ENCODE measurements at places on chromosomes 7 and 10.

DNA sequence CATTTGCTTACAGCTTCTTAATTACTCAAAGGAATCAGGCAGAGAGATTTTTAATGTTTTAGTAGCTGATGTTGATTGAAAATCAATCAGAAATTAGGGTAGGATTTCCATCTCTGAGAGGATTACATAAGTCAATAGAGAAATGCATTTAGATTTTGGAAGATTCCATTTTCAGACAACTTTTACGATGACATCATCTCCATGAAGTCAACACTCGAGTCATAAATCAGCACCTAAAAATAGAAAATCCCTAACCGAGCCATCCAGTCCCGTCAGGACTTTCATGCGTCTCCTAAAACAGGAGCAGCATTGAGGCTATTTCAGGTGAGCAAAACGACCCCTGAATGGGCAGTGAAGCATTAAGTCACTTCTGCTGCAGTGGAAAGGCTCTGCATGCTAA lies 279.7 kb upstream of the RNF32 start:
- no peak for DNase-seq

- no peak for DNase-seq
Observed at GRCh38 chr7:28155964-28156363, 24.6 kb downstream of the JAZF1 start.

DNA sequence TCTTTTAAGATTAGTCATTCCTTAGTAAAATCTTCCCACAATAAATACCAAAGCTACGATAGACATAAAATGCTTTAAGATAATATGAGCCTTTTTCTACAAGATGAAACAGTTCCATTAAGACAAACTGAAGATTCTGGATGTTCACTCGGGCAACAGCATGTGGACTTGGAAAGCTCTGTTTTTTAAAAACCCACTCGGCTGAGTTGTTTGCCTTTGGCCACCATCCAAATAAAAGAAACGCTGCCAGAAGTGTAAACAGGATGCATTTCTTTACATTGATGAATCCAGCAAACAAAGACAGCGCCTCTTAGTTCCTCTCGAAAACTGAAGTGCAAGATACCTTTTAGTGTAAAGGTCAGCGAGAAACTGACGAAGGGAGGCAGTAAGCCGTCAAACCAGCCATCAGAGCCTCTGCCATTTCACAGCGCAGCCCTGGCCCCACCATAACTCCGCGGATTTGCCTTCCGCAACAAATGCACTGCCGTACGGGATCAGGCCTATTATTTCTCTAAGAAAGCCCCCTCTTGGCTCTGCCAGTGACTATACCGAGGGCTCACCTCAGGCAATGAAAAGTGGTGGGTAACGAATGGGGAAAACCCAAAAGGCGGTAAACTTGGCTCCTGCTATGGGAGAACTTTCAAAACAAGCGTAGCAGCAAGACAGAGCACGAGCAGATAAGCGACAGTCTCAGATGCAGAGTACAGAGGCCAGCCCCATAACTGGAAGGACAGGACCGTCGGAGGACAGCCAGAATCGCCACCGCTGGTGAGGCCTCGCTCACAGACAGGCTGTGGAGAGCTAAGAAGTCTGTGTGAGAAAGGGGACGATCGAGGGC lies 41.4 kb downstream of the GNA12 start:
- DNase-seq: no peak

DNA sequence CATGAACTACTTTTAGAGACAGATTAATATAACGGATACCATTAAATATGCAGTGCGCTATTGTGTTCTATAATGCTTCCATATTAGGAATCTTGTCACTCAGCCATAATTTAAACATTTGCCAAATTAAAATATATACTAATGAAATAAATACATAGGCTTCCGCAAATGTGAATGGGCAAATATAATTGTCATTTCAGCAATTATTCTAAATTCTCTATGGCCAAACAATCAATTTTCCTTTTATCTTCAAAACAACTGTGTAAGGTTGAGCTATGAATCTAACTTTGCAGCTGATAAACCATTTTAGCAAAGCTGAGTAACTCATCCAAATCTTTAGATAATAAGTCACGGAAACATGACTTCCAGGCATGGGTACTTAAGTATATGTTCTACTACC lies 20.7 kb upstream of the TSPAN13 start:
- no peak for DNase-seq

- no peak for DNase-seq
Observed at GRCh38 chr10:123891144-123892071, at the start of gene CPXM2. Gene CPXM2, minus strand, starts transcription at chr10:123891807. Its CDS starts 148 bp downstream, at chr10:123891659.

DNA sequence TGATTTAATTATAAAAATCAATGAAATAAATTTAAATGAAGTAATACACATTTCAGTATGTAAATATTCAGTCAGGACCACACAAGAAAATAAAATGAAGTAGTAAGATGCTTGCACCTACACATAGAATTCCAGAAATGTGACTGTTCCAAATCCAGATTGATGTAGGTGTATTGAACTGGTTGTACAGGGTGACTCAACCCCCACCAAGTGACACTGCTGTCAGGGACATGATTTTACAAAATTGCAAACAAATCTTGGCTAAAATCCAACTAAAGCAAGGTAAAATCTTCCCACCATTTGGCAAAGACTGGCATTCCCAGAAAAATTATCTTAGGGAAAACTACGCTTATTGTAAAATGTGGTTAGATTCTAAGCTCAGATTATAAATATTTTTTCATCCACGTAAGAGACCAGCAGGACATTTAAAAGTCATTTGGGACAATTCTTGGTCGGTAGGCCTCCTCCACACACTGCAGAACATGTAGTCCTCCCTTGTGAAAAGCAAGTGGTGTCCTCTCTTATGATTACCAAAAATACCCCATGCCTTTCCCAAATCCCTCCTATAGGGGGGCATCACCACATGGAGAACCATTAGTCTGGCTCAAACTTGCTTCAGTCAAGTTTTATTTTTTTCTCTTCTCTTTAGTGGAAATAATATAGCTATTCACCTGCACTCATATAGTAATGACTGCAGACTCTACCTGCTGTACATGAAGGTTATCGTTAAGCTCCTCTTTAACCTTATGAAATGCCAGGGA lies 287.1 kb upstream of the SMIM30 start:
- DNase-seq: no peak

DNA sequence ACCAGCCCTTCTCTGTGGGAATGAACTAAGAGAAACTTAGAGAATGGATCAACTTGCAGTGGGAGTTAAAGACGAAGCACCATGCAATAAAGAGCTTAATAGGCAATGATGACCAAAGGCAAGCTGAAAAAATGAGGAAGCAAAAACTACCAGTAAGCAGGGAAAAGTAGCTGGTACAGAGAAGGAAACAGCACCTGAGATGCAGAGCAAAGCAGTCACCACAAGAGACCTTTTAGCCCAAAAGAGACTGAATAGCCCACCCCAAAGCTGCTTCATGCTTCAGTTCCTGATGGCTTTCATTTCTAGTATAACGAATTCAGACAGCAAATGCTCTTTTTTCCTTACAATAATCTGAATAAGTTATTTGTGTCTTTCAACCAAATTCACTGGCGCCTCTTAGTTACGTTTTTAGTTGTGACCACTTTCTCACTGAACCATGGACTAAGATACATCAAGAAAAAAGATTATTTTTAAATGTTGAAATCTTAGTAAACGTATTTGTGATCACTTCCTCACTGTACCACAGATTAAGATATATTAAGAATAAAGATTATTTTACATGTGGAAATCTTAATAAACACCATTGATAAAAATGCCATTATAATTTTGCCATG lies 76.0 kb downstream of the USP6NL start:
- DNase-seq: no peak

- DNase-seq: no peak
Observed at GRCh38 chr7:101764221-101764620, 53.2 kb upstream of the CUX1 start.

- no peak for DNase-seq
Observed at GRCh38 chr10:88583584-88583957, 453 bp upstream of the RNLS start.

- DNase-seq: no peak
Observed at GRCh38 chr7:116740755-116741462, 68.9 kb downstream of the MET start.

DNA sequence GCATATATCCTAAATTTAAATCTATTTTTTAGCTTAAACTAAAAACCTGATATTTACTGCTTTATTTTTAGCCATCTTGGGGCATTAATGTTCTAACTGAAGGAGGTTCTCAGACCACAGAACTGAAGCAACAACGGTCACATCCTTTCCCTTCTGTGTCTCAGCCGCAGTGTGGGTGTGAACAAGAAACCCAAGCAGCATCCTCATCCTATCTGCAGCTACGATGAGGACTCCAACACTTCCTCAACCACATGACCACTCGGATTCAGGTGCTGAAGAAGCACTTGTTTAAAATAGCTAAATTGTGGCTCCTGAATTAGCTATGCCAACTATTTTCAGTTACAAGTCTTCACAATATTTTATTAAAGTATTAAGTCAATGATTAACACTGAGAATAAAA lies 5.3 kb downstream of the ESYT2 start:
- DNase-seq: peak; percentile 60

DNA sequence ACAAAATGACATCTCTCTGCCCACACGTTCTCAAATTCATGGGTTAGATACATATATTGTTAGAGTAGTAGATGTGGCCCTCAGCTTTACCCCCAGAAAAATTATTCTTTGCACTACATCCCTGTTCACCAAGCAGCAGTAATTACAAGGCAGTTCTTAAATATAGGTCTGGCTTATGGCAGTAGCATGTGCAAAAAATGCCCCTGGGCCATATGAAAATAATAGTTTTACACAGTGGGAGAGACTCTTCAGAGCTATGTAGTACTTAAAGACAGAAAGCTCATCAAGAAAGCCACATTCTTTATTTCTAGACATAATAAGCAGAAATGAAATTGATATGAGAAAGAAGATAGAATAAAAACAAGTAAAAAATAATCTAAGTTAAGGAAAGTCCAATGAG lies 196.3 kb upstream of the FOXP2 start:
- no peak for DNase-seq

Data from activated CD8-positive, alpha-beta memory T cell treated with anti-CD3 and anti-CD28 coated beads, Interleukin-2, amount 50 U/mL, for 48 hours (primary cell).